ENCODE measurements at places on chromosomes 11 and 22.
A peak's percentile ranks its signal among the peaks of the same experiment; 100 is the strongest.

DNA sequence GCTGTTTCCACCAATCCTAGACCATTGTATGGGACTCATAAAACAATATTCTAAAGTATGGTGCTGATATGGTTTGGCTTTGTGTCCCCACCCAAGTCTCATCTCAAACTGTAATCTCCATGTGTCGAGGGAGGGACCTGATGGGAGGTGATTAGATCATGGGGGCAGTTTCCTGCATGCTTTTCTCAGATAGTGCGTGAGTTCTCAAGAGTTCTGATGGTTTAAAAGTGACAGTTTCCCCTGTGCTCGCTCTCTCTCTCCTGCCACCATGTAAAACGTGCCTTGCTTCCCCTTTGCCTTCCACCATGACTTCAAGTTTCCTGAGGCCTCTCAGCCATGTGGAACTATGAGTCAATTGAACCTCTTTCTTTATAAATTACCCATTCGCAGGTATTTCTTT lies 29.2 kb upstream of the FEZ1 start:
- no peak for DNase-seq

DNA sequence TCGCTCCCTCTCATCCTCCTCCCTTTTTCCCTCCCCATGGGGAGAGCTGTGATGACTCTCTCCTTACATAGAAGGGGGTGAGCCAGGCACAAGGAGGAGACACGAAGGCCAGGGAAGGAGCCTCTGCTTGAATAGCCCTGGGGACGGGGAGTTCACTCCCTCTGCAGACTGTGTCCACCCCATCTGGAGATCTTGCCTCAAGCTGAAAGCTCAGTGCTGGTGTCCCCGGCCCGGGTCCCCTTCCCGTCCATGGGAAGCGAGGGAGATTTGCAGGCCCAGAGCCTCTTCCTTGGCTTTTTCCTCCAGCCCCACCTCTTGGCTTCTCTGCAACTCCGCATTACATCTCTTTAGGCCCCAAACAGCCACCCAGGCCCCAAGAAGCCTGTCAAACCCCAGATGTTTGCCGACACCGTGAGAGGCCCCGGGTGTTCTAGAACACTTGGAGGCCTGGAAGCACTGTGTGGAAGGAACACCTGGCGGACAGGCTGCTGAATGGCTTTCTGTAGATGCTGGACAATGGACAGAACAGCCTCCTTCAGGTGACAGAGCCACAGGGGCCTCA lies 32.3 kb downstream of the LINC01488 start:
- no peak for DNase-seq

GRCh38 chr11:35380603-35381002 lies 38.8 kb downstream of the SLC1A2 start:
- peak; percentile 59 for DNase-seq

DNA sequence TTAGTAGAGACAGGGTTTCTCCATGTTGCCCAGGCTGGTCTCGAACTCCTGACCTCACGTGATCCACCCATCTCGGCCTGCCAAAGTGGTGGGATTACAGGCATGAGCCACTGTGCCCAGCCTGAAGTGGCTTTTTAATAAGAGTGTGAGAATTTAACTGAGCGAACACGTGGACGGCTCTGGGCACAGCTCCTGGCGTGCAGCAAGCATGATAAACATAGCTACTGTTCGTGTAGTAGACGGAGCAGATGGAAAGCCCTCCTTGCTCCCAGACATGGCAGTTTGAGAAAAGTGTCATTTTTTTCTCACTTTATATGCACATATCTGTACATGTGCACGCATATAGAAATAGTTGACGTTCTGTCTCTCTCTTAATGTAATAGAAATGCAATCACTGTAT lies 7.0 kb downstream of the EMID1 start:
- DNase-seq: peak; percentile 76

- no peak for DNase-seq
Observed at GRCh38 chr22:42799461-42800405, 57.3 kb downstream of the ARFGAP3 start.

DNA sequence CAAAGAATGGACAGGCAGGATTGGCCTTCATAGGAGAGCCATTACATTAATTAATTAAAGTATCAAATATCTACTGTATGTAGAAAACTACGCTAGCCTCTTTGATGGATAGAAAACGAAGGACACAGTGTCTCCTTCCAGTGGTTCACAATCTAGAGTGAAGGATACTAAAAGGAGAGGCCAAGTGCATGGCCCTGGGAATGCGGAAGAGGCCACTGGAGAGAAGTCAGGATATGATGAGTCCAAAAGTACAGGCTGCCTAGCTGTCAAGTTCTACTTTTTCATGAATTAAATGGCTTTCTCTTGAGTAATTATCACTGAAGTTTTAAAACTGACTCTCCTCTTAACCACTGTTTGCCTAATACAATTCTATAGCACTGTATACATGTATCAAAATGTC lies 41.9 kb downstream of the ATG16L2 start:
- DNase-seq: no peak

DNA sequence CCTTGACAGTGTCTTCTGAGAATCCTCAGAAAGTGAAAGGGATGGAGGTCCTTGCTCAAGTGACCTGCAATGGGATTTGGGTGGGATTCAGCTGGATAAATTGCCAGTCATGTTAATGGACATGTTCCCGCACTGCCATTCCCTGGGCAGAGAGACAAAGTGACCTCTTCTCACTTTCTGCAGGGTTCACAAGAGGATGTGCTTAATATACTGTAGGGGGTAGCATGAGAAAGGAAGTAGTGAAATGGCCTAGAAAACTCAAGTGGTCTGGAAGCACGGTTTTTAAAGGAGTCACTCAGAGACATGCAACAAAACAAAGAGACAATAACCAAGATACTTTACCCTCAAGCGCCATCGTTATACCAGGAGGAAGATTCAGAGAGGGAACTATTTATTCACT lies 70.2 kb downstream of the NELL1 start:
- no peak for DNase-seq

GRCh38 chr11:59710136-59710847 lies 3.4 kb downstream of the OR10V1 start:
- DNase-seq: no peak
